Jurkat, Clone E6-1 (cell line): ENCODE measurements at places on chromosomes 6 and 20.
A peak's percentile ranks its signal among the peaks of the same experiment; 100 is the strongest.

GRCh38 chr20:1784586-1784985 is 110.6 kb upstream of the SIRPA start:
- no peak for DNase-seq

DNA sequence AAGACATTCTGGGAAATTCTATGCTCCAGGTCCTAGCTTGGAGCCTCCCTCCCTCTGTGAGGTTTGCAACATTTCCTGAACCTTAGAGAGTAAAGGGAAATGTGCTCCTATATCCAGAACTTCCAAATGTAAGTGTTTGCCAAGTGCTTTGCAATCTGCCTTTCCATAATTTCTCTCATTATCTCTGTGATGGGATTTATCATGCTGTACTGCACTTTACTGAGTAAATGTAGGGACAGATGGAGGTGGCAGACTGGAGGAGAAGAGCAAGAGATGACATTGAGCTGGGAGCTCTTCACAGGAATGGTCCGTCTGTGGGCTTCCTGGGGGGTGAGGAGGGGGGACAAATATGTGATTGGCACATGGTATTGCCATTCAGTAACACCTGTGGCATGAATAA is 184.3 kb downstream of the SOX4 start:
- DNase-seq: no peak

DNA sequence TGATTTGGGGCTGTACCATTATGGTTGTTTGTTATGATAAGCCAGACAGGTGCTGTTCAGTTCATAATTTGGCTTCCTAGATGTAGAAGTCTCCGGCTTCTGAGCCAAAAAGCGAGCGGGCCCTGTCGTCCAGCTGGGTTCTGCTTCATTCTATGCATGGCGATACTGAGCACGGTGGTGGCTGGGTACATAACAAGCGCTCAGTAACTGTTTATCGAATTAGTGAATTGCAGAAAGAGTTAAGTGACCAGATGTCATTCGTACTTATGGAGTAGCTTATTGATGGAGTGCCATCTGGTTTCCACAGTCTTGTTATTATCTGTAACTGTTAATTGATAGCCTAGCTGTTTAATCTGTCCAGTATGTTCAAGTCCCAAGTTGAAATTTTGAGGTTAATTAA is 85.0 kb downstream of the DTD1 start:
- DNase-seq: no peak

DNA sequence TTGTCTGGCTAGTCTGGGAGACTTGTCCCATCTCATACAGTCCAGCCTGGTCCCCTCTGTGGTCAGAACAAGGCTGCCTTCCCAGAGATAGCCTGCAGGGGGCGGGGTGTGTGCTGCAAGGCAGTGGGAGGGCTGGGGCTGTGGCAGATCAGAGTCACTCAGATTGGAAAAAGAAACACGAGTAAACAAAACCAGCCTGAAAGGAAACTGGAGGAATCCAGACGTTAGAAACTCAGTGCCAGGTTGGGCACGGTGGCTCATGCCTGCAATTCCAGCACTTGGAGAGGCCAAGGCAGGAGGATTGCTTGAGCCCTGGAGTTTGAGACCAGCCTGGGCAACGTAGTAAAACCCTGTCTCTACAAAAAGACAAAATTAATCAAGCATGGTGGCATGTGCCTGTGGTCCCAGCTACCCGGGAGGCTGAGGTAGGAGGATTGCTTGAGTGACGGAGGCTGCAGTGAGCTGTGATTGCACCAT is 20.2 kb downstream of the LEMD2 start:
- DNase-seq: peak; percentile 51

DNA sequence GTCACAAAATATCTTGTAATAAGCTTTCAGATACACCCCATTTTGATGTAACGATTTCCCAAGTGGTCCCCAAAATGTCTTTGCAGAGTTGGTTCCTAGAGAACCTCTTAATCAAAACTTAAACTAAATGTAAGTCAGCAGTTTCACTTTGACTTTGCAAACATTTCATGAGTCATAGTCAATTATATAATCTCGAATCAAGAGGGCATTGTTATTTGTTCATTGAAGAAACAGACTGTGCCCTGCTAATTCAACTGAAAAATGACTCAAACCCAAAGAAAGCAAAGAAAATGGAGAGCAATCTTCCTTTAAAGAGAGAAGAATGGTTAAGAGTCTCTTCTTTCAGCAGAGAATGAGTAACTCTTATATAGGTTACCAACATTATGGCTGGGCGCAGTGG is 58.3 kb downstream of the IPCEF1 start:
- DNase-seq: no peak

- no peak for DNase-seq
These were observed 338.6 kb downstream of the COL12A1 start for GRCh38 chr6:74867291-74867690.

GRCh38 chr6:87641065-87641692 is 51.2 kb downstream of the ORC3 start:
- peak; percentile 62 for DNase-seq

DNA sequence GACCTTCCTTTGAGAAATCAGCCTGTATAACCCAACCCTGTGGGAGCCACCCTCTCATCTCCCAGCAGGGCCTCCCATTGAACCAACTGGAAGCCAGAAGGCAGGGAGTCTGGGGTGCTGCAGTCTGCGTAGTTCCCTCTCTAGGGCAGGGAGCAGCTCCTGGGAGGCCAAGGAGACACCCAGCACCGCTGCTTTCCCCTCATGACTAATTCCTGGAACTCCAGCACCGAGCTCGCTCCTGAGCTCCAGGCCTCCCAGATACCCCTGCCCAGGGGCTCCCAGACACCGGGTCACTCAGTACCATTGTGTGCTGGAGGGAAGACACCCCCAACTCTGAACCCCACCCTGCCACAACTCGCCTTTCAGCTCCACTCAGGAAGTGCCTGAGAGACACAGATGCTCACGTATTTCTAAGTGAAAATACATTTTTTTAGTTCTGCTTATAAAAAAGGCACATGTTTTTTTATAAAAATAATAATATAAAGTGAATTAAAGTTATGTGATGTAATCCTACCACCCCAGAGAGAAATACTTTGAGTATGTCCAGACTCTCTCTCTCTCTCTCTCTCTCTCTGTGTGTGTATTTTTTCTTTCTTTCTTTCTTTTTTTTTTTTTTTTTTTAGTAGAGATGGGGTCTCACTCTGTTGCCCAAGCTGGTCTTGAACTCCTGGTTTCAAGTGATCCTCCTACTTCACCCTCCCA is 17.5 kb downstream of the PIM1 start:
- no peak for DNase-seq

- DNase-seq: no peak
These were observed 72.6 kb downstream of the ARID1B start for GRCh38 chr6:156849806-156850205.

- no peak for DNase-seq
These were observed 35.3 kb upstream of the KCNB1 start for GRCh38 chr20:49517805-49518100.

DNA sequence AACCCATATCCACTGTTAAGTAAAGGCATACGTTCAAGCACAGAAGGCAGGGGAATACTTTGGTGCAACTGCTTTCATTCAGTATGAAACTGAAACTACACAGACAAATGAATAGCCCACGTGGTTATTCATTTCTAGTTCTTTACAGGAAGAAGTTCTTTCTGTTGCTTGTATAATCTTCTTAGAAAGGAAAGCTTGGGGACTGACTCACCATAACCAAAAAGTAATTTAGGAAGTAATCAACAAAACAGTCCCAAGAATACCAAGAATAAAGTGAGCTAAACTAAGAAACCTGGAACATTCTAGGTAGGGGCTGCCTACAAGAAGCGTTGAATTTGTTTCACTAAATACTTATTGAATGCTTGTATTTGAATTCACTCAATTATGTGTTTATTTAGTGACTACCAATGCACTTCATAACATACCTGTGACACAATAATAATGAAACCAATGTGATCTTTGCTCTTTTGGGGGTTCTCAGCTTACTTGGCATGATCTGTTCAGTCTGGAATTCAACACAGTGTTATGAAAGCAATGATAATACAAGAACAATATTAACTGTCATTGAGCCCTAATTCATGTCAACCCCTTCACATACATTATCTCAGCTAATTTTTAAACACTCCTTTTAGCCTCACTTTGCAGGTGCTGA is 25.1 kb upstream of the KIAA0408 start:
- peak; percentile 32 for DNase-seq

DNA sequence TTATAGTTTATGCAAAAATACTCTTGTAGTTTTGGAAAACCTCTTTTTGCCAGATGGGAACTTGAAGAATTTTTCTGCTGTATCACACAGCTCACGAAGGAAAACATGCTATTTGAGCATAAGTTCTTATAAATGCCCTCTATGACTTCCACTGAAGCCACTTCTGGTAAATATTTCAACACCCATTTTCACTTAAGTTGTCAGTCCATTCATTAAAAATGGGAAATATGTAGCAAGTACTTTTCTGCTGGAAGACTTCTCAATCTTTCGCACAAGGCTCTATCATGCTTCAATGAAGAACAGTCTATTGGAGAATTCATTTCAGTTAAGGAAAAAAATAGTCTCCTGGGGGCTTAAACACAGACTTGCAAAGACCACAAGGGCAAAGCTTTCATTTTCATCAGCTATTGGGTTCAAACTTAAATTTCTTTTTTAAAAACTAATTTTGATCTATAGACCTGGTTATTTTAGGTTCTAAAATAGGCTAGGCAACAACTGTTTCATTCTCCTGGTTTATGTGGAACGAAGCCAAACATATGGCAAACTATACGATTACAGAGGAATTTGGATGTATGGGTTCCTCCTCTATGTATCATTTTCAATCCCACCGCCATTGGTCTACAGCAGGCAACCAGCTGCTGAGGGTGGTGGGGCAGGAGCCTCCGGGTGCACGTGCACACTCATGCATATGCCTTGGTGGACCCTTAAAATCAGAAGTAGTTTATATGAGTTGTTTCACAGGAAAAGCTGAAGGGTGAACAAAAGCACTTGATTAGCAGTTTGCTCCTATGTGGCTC is 38.7 kb downstream of the LAMA4 start:
- no peak for DNase-seq

DNA sequence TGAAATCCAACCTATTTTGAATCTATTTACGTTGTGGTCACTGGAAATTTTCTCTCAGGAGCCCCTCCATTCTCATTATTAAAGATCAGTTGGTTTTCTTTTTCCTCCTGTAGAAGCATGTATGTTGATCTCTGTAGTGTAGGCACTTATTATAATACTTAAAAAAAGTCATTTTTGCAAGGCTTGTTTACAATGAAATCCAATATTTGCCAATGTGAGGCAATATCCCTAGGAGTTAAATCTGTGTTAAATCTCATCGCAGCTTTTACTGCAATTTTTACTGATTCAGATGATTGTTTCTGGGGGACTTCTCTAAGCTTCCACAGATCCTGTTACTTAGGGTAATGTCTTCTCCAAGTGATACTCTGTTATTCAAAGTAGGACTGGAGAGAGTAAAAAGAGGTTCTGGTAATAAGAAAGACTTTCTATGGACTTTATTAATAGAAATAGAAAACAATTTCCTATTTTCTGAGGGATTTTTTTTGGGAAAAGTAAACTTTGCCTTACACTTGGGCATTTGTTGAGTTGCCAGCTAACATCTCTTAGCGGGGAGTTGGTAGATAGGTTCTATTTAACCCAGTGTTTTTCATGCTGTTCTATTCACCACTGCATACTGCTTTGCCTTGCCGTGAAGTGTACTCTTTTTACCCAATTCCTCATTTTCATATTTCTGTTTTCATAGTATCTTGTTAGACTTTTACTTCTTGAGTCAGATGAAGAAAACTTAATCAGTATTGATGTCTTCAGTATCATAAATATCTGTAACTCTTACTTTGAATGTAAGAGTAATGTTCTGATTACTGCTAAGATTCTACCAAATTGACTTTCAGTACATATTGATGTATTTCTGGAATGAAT is 48.6 kb downstream of the CDKAL1 start:
- DNase-seq: no peak

DNA sequence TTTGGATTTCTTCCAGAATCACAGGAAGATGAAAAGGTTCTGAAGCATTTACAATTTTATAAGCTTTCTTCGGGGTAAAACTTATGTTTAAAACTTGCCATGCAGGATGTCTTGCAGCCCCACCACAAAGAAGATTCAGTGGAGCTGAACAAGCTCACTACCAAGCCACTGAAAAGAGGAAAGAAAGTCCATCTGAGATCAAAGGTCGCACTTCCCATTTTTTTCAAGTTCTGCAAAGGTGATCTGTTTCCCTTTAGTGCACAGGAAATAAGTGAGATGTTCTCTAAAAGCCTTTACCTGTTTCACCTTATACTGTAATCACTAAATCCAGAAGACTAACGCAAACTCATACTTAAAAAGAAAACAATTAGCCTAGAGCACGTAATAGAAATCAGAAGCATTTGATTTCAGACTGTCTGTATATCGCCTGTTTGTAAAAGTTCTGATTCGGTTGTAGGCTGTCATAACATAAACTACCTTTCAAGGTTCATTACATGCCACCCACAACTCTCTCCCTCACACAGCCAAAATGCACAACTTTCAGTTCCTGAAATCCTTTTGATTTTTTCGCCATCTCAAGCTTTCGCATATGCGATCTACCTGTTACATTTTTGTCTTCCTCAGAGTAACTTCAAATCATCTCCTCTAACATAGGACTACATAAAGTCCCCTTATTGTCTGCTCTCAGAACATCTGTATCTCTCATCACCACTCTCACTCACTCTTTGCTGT is 1.8 kb downstream of the ECHDC1 start:
- no peak for DNase-seq

DNA sequence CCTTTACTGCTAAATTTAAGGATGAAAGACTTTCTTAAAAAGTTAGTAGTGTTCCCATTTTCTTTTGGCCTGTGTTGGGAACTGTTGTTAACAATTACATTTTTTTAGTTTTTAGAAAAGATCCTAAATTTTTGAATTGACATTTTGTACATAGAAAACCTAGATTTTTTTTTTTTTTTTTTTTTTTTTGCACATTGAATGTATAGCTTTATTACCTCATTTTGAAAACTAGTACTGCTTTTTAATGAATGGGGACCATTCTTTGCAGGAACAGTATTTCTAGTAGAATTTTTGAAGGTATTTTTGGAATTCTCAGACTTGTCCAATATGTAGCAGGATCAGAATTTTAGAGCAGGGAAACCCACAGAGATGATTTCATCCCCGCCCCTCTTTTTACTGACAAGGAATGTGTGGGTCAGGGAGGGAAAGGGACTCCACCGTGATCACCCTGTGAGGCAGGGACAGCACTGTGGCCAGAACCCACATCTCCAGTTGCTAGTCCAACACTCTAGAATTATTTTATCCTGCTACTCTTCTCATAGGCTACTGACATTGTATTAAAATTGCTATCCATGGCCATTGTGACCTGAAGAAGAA is 154.4 kb upstream of the SUPT3H start:
- no peak for DNase-seq
